ENCODE measurements at places on chromosomes 12 and 14.

DNA sequence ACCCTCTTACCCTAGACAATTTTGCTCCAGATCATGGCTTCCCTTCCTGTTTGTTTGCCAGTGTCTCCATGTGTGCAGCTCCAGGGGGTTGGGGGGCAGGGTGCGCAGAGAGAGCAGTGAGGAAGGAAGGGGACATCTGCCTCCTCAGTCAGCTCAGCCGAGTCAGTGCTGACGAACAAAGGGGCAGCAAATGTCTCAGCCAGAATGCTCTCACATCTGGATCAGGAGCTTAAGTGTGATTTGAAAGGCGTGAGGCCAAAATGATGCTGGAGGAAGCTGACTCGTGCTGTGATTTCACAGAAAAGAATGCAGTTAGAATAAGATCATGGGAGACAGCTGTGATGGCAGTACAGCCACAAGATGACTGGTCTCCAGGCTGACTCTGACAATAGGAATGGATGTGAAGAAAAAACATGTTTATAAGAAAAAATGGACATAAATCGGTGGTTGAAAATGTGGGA, 27.1 kb upstream of the CDK17 start:
- DNase-seq: peak; percentile 70

GRCh38 chr12:66776974-66777373, 98.1 kb upstream of the GRIP1 start:
- DNase-seq: peak; percentile 82

GRCh38 chr14:104092931-104093365, 7.4 kb downstream of the ASPG start:
- DNase-seq: no peak

- no peak for DNase-seq
Observed at GRCh38 chr12:72035625-72036024, 97.0 kb downstream of the TPH2 start.

DNA sequence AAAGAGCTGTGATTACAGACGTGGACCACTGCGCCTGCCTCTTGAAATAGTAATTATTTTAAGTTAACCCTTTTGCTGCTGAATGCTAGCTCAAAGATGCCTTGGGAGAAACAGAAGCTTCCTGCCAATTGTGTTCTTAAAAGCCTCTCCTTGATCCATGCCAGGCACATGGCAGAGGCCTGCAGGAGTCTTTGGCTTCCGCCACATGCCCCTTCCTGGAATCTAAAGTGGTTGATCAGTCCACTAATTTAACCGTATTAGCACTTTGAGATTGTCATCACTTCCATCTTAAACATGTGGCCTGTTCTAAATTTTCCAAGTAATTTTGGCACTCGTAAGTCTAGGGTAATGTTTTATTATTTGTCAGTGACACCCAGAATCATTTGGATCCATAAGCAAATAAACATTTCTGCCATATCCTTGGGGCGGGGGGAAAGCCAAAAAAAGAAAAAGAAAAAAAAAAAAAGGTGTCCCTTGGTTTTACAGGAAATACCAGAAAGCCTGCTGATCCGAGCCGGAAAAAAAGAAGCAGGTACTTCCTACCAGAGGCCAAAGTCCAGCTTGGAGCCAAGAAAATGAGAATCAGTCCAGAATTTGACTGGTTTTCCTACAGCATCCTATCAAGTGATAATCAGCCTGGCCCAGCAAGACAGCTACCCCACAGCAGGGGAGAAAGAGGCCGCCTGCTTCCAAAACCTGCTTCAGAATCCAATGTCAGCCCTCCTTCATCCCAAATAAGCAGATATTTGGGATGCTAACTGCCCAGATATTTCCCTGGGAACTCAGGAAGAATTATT, 104.8 kb downstream of the KCNK10 start:
- DNase-seq: no peak

DNA sequence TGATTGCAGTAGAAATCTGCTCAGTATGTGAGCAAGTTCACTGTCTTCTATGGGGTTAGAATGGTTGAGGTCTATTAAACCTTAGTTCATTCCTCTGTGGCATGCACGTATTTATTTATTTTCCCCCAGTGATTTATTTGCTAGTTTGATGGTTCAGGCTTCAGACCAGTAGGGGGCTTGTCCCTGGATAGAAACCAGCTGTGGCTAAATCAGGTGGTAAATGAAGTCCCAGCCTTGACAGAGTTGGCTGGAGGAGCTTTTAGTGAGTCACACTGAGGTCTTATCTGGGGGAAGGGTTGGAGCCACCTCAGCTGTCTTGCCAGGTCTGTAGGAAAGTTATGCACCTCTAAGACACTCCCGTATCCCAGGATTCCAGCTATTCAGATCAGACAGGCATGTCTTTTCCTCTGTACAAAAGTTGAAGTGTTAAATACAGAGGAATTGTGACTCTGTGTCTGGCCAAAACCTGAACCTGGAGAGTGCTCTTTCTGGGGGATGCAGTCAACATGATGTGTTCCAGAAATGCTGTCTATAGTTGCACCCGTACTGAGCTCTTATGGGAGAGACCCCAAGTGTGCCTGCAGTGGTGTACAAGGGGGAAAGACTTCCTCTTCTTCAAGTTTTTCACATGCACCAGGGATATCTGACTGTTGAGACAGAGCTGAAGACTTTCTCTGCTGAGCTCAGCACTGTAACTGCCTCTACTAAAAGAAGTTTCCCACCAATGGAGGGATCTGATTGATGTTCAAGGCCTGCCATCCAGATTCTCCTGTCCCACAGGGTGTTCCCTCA, 1322.1 kb downstream of the TMEM121 start:
- peak; percentile 21 for DNase-seq

DNA sequence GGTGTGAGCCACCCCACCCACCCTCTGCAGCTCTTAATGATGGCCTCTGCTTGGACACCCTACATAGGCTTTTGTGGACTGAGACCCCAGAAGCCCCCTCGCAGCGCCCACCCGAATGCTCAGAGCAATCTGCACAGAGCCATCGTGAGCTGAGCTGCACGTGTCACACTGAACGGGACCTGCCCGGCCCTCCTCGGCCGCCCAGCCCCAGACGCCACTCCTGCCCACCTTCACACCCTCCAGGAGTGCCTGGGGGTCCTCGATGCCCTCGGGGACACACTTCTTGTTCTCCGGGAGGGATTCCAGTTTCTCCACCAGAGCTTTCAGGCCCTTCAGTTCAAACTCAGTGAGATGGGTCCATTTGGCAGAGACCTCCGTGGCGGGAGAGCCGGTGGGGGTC, 71.5 kb downstream of the KDM2B start:
- DNase-seq: no peak

GRCh38 chr12:100737168-100737567, 57.4 kb upstream of the ANO4 start:
- no peak for DNase-seq

DNA sequence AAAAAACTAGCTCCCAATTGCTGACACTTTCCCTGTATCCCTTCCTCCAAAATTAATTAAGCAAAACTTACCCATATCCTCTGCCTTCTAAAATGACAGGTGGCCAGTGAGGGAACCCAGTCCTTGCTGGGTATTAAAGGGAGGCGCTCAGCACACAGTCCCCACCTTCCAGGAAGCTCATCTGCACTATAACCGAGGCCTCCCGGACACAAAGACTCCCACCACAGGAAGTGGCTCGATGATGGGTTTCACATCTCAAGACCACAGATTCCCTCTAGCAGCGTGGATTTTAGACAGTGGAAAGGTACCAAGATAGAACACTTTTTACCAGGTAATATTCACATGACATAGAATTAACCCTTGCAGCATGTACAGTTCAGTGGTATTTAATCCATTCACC, 126.8 kb upstream of the NCOR2 start:
- peak; percentile 47 for DNase-seq

- DNase-seq: no peak
Observed at GRCh38 chr14:24143511-24143910, 2.1 kb upstream of the EMC9 start.

- no peak for DNase-seq
Observed at GRCh38 chr14:86712727-86713126, 1182.8 kb downstream of the FLRT2 start.

DNA sequence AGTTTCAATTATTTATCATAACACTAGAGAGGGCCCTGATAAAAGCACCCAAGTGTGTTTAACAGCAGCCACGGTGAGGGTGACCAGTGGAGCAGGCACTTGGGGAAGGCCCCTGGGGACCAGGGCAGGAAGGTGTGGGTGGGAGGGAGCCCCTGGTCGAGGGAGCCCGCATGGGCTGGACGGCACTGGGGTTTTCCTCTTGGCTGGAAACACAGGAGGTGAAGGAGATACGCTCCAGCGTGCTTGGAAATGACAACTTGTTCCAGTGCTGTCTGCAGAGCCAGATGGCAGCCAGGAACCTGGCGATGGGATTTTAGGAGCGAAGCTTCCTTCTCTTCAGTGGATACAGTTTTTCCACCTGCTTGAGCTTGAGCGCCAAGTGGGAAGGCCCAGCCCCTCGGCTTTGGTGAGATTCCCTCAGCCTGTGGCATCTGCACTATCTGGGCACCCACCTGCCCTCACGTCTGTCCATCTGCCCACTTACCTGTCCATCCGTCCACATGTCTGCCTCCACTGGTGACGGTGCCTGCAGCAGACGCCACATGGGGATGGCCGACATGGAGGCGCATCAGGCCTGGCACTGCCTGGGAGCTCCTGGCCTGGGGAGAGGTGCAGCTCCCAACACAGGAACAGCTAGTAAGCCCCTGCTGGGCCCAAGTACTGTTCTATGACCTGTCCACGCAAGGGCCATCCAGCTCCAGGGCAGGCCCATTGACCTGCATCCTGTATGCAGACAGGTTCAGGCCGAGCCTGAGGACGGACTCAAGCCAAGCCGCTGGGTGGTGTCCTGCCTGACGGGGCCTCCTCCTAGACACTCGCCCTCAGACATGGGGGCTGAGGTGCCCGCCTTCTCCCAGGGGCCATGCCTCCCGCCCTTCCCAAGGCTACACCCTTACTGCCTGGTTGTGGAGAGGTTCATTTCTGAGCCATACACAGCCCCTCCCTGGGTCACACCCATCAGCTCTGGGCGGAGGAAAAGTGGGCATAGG, 192.2 kb upstream of the C14orf180 start:
- DNase-seq: no peak

DNA sequence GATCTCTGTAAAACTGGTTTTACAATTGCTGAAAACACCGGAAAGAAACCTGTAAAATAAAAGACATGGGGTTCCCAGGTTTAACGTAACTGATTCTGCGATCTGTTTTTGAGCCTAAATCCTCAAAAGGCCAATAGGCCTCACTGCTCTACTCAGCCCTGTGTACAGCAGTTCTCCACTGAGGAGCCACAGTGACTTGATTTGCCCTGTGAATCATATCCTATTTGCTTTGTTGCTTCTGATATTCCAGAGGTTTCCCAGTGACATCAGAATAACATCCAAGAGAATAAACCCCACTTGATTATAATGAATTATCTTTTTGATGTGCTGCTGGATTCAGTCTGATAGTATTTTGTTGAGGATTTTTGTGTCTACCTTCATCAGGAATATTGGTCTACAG, 27.5 kb downstream of the MDM1 start:
- DNase-seq: no peak

- no peak for DNase-seq
Observed at GRCh38 chr12:130517588-130517987, 179.9 kb downstream of the PIWIL1 start.

- no peak for DNase-seq
Observed at GRCh38 chr12:7206691-7207090, 17.2 kb downstream of the PEX5 start.

DNA sequence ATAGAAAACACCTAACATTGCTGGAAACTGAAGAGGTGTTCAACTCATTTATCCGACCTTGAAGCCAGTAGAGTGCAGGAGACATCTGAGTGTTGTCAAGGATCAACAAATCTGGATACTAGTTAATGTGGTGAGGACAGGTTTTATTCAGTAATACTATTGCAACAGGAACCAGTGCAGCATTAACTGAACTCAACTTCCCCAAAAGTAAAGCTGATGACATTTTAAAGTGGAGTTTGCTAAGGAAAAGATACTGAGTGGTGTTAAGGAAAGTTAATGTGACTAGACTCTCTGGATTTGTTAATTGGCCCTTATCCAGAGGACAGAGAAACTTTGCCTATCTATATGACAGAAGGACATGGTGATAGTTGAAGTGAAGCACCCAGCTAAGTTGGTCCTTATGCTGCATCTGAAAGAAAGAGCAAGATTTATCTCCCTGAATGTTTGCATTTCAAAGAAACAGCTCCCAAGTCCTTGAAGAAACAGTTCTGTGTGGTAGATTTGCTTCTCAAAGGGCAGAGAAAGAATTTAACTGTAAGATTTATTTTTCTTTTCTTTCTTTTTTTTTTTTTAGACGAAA, 1.2 kb upstream of the CLEC7A start:
- DNase-seq: no peak

DNA sequence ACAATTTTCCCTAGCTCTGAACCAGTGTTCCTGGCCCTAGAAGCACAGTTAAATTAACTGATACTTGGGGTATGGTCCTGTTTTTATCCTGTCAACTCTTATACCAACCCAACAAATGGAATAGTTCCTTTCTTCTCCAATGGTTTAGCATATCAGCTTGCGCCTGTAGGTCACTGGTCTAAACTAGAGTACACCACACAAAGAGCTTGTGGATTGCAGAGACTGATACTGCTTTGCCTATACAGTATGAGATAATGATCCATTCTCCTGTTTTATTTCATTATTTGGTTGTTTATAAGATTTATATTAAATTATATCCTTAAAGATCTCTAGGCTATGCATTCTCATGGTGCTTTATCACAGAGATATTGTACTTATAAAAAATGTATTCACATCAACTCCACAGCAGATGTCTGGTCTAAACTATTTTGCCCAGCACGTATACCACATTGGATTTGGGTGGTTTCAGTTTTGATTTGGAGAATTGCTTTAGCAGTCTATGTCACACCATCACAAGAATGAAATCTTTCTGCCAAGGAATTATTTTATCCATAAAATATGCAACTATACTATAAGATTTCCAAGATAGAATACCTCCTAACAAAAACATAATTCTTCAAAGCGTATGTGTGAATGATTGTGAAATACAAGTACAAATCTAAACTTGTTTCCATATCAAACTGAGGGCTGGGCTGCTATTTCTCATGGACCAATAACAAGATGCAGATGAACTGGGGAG, 142.1 kb downstream of the SLC16A7 start:
- DNase-seq: no peak

DNA sequence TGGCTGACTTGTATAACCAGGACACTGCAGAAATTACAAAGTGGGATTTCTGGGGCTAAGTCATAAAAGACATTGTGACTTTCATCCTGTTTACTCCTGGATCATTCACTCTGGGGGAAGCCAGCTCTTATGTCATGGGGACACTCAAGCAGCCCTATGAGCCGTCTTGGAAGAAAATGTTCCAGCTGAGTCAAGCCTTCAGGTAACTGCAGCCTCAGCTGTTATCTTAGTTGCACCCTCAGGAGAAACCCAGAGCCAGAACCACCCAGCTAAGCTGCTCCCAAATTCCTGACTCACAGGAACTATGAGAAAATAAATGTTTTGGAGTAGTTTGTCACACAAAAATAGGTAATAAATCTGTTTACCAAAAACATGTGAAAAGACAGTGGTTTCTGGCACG, 43.1 kb upstream of the GXYLT1 start:
- no peak for DNase-seq

GRCh38 chr14:102525219-102525928, 15.8 kb upstream of the ANKRD9 start:
- DNase-seq: peak; percentile 49
